HuH-7 (cell line): ENCODE measurements at places on chromosomes 3 and 15.

- peak; percentile 2 for DNase-seq
Measured at GRCh38 chr3:137514853-137515252, 249.3 kb upstream of the SOX14 start.

DNA sequence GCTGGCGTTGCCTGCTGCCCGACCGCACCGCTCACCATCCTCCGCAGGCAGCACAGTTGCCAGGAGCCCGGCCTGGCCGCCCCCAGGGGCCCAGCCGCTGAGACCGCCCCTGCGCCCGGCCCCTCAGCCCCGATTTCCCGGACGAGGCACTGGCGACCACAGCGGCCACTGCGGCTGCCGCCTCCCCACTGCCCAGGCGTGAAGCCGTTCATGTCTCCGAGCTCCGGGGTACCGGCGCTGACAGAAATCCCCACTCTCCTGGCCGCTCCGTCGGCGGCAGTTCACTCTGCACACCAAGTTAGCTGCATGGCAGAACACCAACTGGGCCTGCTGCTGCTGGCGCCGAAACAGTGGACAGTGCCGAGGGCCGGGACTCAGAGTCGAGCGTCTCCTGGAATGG is 8.5 kb downstream of the SELENOT start:
- DNase-seq: no peak

DNA sequence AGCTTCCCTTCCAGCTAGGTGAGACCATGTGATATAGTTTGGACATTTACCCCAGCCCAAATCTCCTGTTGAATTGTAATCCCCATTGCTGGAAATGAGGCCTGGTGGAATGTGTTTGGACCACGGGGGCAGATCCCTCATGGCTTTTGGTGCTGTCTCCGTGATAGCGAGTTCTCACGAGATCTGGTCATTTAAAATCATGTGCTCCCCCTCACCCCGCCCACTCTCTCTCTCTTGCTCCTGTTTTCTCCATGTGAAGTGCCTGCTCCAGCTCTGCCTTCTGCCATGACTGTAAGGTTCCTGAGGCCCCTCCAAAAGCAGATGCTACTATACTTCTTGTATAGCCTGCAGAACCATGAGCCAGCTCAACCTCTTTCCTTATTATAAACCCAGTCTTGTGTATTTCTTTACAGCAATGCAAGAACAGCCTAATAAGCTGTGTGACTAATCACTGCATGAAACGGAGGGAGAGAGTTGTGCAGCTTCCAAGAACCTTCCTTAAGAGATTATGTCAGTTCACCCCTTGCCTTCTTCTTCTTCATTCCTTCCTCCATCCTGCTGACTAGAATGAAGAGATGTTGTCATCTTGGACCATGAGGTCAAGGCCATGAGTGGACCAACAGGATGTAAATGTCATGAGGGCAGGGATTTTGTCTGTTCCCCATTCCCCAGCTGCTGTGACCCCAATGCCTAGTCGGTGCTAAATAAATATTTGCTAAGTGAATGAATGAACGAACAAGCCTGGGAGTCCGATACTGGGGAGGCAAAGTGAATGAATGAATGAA is 91.0 kb downstream of the CPN2 start:
- no peak for DNase-seq

GRCh38 chr3:128323206-128324081 is 143.2 kb downstream of the DNAJB8 start:
- no peak for DNase-seq

GRCh38 chr3:170448584-170448983 is 29.9 kb downstream of the CLDN11 start:
- DNase-seq: no peak

- no peak for DNase-seq
Measured at GRCh38 chr15:68389936-68390817, 41.8 kb downstream of the ITGA11 start.

DNA sequence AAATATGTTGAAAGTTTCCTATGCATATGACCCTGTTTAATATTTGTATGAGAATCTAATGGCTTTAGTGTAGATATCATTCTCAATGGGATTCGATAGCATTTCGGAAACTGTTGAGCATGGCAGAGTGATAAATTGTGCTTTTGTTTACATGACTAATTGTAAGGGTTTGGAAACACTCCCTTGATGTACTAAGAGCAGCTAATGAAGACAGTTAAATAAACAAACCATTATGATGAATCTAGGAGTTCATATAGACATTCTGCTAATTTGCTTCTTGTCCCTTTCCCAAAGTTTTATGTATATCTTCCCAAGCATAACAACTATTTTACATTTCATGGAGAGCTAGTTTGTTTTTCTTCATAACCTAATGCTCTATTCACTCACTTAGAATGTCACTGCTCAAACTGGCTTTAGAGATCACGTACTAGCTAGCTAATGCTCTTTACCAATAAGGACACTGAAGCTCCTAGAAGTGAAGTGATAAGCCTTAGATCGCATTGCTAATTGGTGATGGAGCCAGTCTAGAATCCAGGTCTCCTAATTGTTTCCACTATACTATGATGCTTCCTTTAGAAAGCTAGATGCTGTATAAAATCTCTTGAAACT is 140.8 kb downstream of the TP63 start:
- no peak for DNase-seq

DNA sequence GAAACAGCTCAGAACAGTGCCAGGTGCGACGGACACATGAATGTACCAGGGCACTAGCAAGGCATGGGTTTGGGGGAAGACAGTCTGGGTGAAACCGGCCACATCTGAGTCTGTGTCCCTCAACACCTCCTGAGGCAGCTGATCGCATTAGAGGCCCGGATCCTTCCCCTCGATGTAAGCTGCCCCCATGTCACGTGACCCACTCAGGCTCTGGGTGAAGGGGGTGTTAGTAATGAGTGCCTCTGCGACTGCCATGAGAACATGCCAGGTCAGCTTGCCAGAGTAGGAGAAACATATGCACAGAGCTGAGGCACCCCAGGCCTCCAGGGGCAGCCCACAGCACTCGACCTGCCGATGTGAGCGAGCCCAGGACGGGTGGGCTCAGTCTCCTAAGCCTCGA is 29.7 kb downstream of the PRR23E start:
- DNase-seq: no peak

DNA sequence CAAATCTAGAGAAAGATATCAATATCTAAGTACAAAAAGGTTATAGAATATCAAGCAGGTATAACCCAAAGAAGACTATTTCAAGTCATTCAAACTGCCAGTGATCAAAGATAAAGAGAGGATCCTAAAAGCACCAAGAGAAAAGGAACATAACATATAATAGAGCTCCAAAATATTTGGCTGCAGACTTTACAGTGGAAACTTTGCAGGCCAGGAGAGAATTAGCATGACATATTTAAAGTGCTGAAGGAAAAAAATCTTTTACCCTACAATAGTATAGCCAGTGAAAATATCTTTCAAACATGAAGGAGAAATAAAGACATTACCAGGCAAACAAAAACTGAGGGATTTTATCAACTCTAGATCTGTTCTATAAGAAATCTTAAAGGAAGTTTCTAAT is 254.3 kb upstream of the ARHGEF26 start:
- DNase-seq: no peak

GRCh38 chr3:183185696-183186095 is 23.2 kb upstream of the LAMP3 start:
- no peak for DNase-seq

GRCh38 chr15:68365140-68365745 is 66.7 kb downstream of the ITGA11 start:
- no peak for DNase-seq

GRCh38 chr15:92102395-92102755 is 248.9 kb downstream of the SLCO3A1 start:
- DNase-seq: no peak

DNA sequence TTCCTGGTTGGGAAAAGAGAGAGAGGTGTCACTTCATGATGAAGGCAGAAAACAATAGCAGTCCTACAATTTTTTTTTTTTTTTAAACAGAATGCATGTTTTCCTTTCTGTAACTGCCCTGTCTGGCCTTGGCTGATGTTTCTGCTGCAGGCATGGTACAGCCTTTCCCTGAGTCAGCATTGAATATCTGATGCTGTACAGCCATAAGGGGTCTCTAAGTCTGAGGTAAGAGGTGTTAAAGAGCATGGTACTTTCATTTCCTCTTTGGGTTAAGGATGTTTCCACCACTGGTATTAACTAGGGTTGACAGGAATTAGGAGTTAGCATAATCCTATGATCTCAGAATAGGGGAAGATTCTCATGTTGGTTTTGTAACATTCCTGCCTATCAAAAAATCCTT is 147.4 kb downstream of the CHST2 start:
- no peak for DNase-seq

GRCh38 chr15:78968539-78969271 is 23.9 kb upstream of the CTSH start:
- DNase-seq: no peak

DNA sequence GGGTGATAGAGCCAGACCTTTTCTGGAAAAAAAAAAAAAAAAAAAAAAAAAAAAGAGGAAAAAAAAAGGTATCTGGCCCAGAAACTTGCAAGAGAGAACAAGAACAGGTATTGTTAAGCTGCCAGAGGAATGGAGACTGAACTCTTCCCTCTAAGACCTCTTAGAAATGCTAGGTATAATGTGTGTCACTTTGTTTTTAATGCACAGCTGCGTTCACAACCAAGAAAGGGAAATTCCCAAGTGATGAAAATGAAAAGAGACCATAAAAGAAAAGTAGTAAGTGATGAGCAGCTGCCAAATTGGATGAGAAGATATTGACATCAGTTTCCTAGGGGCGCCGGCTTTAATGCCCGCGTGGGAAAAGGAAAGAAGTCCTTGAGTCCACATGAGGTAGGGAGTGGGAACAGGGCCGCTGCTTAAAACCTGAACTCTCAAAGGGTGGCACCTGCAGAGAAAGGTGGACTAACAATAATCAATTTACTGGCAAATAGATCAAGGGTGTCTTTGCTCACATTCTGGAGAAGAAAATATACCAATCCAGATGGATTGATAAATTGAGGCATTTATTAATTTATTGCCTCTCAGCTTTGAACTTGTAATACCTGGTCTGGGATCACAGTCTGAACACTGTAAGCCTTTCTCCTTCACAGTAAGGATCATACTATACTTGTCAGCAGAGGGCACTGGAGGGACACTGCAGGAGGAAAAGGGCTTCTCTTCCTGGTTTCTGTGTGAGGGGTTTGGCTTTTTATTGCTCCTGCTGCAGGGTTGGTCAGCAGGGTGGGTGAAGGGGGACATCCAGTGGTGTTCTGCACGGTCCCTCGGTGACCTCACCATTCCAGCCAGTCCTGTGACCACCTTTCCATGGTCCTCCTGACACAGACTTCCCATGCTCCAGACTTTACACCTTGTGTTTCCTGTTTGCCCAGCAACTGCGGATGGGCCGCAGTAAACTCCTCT is 131.6 kb downstream of the AQP9 start:
- DNase-seq: peak; percentile 66

DNA sequence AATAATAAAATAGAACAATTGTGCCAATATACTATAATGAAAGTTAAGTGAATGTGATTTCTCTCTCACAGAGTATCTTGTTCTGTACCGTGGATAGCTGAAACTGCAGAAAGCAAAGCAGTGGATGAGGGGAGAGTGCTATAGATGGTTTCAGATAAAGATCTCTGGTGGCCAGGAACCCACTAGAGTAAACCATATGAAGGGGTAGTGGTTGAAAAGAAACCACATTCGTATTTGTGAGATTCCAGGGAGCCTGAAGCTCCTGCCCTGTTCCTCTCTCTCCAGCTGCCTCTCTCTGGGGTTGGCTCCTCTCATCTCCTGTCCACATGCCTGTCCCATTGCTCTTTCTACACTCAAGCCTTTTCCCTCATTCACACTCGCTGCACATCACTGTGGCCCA is 8.9 kb downstream of the ABHD17C start:
- no peak for DNase-seq

DNA sequence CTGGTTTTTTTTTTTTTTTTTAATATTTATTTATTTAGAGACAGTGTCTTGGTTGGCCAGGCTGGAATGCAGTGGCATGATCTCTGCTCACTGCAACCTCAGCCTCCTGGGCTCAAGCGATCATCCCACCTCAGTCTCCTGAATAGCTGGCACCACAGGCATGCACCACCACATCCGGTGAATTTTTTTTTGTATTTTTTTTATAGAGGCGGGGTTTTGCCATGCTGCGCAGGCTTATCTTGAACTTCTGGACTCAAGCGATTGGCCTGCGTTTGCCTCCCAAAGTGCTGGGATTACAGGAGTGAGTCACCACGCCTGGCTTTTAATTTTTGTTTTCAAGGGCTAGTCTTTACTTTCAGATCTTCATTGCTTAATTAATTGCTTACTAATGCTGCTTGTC is 13.1 kb downstream of the PCCB start:
- DNase-seq: no peak

DNA sequence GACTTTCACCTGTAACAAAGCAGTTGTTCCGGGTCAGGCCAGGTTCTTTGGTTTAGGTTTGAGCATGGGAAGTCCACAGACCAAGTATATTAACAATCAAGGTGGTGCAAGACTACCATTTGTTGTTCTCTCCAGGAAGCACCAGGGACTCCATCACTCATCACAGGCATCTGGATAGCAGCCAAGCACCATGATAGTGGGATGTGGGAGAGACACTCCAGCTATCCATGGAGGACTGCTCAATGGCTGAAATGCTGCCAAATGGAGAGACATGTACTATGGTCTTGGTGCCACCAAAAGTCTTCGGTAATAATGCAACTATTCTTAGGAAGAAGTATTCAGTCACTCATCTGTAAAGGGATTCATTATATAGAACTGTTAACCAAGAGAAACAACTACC is 143.0 kb downstream of the TNIK start:
- no peak for DNase-seq

GRCh38 chr3:67619991-67620390 is 34.4 kb downstream of the SUCLG2 start:
- no peak for DNase-seq

GRCh38 chr15:89937365-89938350 is 24.9 kb upstream of the ARPIN start:
- DNase-seq: no peak

- DNase-seq: no peak
Measured at GRCh38 chr3:11226042-11226370, 46.2 kb upstream of the ATG7 start.

DNA sequence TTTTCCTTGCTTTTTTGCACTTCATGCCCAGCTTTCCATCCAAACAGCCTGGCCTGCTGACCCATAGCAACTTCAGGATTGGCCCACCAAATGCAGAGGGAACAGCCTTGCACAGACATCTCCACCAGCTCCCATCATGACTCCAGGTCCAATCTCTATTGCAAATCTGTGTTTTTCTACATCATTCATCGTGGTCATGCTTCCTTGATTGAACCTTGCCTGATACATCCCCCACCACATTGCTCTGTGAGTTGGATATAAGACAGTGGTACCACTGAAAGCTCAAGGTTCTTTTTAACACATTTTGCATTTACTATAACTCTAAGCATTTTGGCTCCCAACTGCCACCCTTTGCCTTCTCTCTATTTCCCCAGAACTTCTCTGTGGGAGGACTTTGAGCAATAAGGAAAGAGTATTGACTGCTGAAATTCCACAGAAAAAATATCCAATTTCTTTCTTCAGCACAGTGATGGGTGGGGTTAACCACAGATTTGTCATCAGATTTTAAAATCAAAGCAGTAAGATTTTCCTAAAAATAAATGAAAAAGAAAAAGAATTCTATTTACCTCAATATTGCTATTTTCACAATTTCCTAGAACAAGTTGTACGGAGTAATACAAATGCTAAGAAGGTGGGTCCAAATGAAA is 114.6 kb upstream of the GALNT15 start:
- DNase-seq: no peak

GRCh38 chr3:10160925-10161324 is 3.8 kb upstream of the IRAK2 start:
- no peak for DNase-seq
